DMS 273 treated with DMSO at 0.1 percent for 48 hours (cell line): ENCODE measurements at places on chromosomes 6 and 20.
A peak's percentile ranks its signal among the peaks of the same experiment; 100 is the strongest.

DNA sequence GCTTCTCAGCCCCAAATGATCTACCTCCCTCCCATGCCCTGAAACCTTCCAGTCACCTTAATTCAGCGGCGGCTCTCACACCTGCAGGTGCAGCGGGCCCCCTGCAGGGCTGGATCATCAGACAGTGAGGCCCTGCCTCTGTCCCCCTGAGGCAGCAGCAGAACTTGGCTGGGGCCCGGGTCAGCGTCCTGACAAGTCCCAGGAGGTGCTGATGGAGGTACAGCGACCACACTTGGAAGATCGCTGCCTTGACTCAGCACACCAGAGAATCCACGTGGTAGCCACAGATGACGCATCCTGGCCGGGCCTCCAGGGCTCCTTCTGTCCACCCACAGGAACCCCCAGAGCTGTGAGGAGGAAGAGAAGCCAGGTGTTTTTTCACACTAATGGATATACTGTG lies 116.4 kb upstream of the THBS2 start:
- DNase-seq: no peak

- DNase-seq: no peak
Measured at GRCh38 chr6:150765067-150765764, 100.3 kb upstream of the MTHFD1L start.

- DNase-seq: no peak
Measured at GRCh38 chr6:21984135-21984534, 312.7 kb downstream of the PRL start.

DNA sequence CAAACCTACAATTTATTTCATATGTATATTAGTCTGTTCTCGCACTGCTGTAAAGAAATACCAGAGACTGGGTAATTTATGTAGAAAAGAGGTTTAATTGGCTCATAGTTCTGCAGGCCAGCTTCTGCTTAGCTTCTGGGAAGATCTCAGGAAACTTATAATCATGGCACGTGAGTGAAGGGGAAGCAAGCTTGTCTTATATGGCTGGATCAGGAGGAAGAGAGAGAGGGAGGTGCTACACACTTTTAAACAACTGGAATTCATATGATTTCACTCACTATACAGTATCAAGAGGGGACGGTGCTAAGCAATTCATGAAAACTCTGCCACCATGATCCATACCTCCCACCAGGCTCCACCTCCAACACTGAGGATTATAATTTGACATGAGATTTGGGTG lies 29.9 kb downstream of the PHACTR2 start:
- no peak for DNase-seq

DNA sequence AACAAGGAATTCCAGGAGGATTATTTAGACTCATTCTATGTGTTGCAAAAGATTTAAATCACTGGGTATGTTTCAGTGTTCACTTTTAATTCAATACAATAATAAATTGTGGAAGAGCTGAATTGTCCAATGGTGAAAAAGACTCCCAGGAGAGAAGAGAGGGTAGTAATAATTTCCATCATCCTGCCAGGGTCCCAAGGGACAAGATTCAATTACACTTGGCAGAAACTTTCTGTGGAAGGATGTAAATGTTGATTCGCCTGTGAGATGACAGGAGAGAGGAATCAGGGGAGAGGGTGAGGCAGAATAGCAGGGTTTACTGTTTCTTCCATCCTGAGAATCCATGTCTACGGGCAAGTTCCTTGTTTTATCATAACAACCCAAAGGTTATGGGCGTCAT lies 342.7 kb downstream of the ESR1 start:
- no peak for DNase-seq

DNA sequence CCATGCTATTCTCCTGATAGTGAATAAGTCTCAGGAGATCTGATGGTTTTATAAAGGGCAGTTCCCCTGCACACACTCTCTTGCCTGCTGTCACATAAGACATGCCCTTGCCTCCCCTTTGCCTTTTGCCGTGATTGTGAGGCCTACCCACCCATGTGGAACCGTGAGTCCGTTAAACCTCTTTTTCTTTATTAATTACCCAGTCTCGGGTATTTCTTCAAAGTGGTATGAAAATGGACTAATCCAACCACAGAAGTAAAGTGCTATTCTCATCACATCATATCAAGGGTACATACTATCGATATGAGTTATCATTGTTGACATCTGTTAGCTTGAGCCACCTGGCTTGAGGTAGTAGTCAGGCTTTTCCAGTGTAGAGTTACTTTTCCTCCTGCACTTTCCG lies 2.3 kb downstream of the MANBAL start:
- no peak for DNase-seq

GRCh38 chr6:101961357-101961756 lies 567.8 kb downstream of the GRIK2 start:
- no peak for DNase-seq

GRCh38 chr20:38278131-38278530 lies 17.6 kb upstream of the KIAA1755 start:
- peak; percentile 92 for DNase-seq

GRCh38 chr6:74073999-74074398 lies 378.0 kb downstream of the CD109 start:
- no peak for DNase-seq

DNA sequence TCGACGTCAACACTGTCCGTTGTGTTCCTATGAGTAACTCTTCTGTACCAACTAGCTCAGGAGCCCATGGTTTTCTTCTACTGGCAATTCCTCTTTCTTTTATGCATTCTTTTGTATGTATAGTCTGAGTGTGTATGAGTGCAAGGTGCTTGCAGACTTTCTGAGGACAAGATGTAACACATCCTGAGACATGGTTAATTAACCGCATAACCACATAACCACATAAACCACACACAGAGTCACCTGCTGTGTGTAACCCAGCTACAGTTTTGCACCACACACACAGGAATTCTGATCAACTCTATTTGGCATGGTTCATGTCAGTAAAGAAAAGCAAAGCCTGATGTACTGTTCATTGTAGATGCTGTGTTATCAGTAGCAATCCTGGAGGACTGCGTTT lies 98.6 kb downstream of the DACT2 start:
- no peak for DNase-seq

- DNase-seq: no peak
Measured at GRCh38 chr20:62540504-62540903, 64.7 kb upstream of the GATA5 start.

DNA sequence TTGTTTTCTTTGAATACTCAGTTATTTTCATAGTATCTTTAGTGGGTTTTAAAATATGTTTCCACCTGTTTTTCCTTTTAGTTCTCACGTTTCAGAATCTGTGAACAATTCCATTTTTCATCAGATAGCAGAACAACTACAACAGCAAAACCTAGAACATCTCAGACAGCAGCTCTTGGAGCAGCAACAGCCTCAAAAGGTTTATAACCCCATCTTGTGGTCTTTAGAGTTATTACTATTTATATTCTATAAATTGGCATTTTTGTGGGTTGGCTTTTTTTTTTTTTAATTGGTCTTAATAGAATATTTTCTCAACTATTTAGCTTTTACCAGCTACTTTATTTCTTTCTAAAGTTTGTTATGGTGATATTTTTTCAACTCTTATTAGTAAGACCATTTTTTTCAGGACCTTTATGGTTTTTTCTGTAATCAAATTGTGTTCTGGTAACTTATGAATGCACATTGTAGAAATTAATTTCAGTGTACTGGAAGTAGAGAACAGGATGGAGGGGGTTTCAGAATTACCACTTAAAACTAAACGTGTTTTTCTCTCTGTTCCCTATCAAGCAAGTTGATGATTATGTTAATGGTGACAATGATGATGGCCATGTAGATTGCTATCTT lies 72.2 kb downstream of the SCAF8 start:
- DNase-seq: no peak

DNA sequence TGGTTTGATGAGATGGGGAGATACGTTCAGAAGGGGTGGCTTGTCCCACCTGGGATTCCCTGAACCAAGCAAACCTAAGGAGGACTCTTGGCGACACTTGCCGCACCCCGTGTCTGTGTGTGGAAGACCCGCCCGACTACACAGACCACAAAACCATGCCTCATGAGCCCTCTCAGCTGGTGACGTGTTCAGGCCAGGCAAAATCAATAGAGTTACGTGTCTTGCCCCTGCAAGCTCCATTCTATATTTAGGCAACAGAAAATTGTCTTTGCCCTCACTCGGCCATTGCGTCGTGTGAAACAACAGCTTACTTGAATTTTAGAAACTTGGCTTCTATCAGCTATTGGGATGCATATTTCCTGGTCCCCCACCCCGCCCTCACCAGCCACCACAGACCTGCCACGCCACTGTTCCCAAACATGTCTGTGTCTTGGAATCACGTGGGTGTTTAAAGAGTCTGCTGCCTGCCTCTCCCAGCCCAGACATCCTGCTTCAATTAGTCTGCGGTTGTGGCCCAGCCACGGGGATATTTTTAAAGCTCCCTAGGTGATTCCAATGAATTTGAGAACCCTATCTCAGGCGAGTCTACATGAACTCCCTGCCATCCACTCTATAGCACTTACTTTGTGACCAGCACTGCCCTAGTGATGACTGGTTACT lies 279.2 kb upstream of the EXOC2 start:
- no peak for DNase-seq

DNA sequence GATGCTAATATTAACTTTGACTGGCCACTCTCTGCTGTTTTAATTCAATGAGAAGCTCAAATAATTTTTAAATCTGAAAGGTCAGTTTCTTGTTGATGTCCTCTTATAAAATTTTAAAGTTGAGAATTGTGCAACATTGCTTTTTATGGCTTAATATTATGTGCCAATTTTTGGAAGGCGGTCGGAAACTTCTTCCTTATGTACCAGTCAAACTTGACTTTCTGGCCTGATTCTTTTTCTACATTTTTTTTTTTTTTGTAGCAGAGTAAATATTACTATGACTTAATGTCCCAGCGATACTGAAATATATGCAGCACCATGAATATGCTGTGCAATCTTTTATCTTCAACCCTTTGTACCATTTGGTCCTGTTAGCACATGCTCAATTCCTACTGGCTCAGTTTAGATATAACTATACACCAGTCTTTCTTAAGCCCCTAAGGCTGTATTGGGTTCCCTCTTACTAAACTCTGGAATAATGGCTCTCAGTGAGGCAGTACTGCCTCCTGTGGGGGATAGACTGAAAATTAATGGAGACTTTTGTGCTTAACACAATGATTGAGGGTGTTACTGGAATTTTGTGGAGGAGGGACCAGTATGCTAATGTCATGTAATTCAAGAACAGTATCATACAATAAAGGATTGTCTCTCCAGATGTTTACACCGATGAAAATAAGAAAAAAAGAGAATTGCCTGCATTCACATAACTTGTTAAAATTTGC lies 156.4 kb upstream of the SYNCRIP start:
- DNase-seq: no peak

- DNase-seq: no peak
Measured at GRCh38 chr6:10849901-10850300, 11.6 kb upstream of the MAK start.

- DNase-seq: no peak
Measured at GRCh38 chr20:8215361-8215781, 83.3 kb downstream of the PLCB1 start.

DNA sequence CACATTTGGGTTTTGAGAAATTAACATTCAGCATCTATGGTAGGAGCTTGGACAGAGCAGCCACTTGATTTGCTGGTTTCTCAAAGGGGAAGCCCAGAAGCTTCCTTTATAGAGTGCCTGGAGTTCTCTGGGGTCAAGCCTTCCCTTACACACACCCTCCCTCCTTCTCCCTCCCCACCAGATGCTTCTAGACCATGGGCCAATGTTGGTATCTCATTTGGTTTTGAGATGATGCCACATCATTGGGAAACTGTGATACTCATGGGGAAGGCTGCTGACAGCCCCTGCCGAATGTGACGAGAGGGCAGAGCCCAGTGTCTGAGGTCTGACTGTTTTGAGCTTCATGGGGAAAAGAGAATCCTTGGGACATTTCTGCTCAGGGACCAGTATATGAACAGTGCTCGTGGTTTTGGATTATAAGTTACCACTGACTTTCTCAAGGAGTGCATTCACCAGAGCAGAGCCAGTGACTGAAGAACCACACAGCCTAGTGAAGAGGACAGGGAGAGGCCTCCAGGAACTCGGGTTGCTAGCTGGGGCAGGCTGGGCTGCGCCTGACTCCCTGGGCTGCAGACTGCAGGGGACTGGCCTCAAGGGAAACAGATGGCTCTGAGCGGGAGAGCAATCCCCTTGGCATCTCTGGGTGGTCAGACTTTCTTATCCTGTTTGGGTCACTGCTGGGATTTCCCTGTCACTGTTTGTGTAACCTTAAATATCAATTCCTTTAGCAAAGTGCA lies 46.4 kb upstream of the CST5 start:
- DNase-seq: no peak

DNA sequence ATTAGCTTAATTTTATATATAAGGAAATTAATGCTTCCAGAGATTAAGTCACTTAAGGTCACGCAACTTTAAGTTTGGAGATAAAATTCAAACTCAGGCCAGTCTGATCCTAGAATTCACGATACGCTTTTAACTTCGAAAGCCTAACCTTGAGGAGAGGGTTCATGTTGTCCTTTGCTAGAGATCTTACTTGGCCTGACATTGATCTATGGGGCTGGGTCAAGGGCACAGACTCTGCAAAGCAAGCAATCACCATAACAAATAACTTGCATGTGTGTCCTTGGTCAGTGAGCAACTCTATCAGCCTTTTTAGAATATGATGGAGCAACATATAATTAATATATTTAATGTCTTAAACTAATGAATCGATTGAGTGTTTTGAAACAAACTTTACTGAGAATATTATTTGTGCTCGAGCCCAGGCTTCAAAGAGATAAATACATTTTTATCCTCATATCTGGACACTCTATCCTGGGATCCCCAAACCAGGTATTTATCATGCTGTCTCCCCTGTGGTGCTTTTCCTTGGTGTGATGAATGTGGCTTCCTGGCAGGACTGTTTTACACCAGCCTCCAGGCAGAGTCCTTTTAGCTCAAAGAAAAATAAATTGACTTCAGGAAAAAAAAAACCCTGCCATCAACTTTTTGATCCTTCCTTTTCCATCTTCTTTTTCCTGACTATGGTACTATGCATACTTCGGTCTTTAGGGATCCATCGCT lies 29.1 kb downstream of the RPS12 start:
- no peak for DNase-seq

DNA sequence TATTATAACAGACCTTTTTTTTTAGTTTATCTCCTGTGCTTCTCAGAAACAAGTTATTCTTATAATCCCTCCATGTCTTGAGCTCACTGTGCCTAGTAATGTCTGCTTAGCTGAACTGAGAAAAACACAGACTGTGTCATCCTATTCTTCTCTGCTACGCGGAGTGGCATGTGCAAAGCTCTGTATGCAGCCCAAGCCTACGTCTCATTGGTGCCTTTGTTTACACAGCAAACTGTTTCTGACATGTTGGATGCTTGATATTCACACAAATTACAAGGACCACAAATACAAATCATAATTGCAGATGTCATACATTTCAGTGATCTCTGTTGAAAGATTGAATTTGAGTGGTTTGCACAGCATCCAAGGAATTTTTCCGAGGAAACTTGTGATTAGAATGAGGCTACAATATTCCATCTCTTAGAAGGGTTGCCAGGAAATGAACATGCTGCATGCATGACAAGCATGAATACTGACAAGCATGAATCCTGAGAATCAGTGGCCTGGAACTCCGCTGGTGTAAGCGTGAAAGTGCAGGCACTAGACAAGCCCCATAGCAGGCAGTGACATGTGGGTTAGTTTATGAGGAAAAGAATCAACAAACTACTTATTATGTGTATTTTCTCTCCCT lies 128.4 kb upstream of the SGK1 start:
- no peak for DNase-seq
